ENCODE measurements at places on chromosomes 11 and 22.

DNA sequence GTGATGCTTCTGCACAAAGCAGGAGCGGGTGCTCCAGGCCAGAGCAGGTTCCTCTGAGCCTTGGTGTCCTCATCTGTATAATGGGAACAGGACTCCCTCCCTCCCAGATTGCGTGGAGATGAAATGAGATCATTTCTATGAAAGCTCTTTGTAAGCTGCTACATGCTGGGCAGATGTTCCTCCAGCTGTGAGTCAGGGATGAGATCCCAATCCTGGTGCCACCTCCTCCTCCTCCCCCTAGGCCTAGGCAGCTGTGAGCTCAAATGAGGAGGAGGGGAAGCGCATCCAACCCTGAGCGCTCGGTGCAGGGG, 7.0 kb upstream of the CABP2 start:
- no peak for DNase-seq

DNA sequence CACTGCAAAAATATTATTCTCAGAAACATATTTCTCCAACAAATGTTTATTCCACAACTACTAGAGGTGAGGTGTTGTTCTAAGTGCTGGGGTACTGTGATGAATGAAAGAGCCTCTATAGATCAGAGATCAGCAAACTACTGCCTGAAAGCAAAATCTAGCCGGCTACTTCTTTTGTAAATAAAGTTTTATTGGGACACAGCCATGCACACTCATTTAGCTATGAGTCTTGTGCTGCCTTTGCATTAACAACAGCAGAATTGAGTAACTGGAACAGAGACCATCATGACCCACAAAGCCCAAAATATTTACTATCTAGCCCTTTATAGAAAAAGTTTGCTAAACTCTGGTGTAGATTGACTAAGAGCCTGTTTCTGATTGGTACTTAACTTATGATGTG, 37.1 kb upstream of the CRYBB3 start:
- DNase-seq: no peak

- peak; percentile 27 for DNase-seq
These were observed 10.6 kb upstream of the CARD10 start for GRCh38 chr22:37529652-37530345.

DNA sequence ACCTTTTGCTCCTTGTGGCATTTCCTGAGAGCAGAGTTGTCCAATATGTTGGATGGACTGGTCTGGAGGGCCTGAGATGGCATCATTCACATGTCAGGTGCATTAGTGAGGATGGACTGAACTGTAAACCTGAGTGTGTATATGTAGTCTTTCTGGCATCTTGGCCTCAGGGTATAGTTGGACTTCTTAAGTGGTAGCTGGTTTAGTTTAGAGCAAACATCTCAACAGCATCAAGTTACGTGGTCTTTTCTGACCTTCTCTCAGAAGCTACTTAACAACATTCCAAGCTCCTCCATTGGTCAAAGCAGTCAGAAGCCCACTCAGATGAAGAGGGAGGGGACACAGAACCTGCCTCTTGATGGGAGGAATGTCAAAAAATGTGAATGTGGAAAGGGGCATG, 829.9 kb downstream of the METTL15 start:
- no peak for DNase-seq

DNA sequence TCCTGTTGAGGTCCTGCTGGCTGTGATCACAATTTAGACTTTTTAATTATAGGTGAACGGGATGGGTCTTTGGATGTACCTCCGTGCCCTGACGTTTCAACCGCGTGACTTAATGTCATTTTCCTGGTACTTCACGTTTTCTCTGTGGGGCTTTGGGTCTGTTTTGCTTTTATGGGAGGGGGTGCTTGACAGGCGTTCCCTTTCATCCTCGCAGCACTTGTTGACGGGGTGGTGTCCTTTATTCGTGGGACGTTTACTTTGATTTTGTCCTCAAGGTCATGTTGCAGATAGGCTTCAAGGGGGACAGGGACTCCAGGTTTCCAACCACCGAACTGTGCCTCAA, 994 bp downstream of the PPP6R3 start:
- no peak for DNase-seq

- no peak for DNase-seq
These were observed 4.8 kb downstream of the SLC35E4 start for GRCh38 chr22:30640361-30640760.

DNA sequence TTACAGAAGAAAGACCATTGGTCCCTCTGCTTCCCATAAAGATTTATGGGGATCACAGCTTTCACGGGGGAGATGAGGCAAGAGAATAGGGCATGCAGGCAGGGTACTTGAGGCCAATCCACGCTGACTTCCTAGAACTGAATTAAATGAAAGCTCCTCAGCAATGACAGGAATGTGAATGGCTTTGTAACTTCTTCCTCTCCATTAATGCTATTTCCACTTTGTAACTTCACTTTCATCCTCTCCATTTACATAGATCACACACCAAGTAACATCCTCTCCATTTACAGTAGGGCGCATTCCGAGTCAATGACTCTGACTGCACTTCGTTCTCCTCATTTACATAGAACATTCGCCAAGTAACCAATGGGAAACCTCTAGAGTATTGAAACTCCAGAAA, 89.8 kb downstream of the PIWIL4 start:
- DNase-seq: no peak

GRCh38 chr11:117999354-117999993, 13.3 kb downstream of the IL10RA start:
- no peak for DNase-seq

- DNase-seq: peak; percentile 61
These were observed 4.4 kb upstream of the FOXRED2 start for GRCh38 chr22:36510966-36511881.

GRCh38 chr22:24040946-24041345, 29.8 kb downstream of the CABIN1 start:
- DNase-seq: no peak

- no peak for DNase-seq
These were observed 8.2 kb downstream of the ARRB1 start for GRCh38 chr11:75342966-75343870.

GRCh38 chr11:119370486-119371046, 10.9 kb downstream of the USP2 start:
- DNase-seq: no peak

- DNase-seq: peak; percentile 70
These were observed 572 bp upstream of the APLP2 start for GRCh38 chr11:130068986-130069658.

- DNase-seq: no peak
These were observed 13.9 kb upstream of the PATZ1 start for GRCh38 chr22:31360029-31360428.
